ENCODE measurements at places on chromosomes 2 and 18.

GRCh38 chr18:55421615-55422419, 166.2 kb downstream of the TCF4 start:
- no peak for DNase-seq

DNA sequence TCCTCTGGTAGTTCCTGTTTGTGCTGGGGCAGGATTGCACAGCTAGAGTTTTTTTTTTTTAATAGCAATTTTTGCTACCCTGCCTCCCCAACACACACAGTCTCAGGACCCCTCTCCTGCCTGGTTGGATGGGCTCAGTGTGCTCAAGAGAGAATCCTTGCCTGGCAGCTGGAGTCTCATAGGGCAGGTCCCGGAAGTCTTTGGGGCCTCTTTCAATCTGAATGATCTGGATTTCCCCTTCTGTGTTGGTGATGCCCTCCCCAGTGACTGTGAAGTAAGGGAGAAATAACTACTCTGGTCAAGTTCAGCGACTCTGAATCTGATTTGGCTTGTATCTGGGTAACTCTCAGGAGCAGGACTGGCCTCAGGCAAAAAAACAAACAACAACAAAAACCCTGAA, 220.6 kb upstream of the LRRTM1 start:
- DNase-seq: no peak

GRCh38 chr2:120463527-120463926, 117.6 kb downstream of the INHBB start:
- DNase-seq: no peak

DNA sequence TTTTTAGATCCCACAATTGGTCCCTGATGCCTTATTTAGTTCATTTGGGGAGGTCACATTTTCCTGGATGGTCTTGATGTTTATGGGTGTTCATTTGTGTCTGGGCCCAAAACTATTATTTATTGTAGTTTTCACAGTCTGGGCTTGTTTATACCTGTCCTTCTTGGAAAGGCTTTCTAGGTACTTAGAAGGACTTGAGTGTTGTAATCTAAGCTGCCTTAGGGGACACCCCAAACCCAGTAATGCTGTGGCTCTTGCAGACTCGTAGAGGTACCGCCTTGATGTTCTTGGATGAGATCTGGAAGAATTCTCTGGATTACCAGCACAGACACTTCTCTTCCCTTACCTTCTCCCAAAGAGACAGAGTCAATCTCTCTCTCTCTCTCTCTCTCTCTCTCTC, 25.0 kb upstream of the ITSN2 start:
- DNase-seq: no peak

DNA sequence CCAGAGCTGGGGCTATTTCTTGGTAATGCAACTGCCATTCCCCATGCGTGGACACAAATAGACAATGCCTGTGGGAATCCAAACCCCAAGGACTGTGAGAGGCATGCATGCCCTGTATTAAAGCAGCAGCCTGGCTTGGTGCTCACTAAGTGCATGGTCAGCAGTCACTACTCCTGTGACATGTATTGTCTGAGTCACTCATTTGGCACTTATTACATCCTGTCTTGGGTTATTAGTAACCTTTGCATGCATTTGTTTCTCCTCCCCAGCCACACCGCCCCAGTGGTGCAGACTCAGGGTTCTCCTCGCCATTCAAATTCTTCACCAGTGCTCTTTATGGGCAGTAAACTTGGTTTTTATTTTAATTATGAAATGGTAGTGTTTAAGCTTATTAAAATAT, 30.2 kb downstream of the PRKCE start:
- DNase-seq: peak; percentile 5

GRCh38 chr18:62566199-62566598, 43.4 kb downstream of the ZCCHC2 start:
- DNase-seq: peak; percentile 24

- no peak for DNase-seq
Measured at GRCh38 chr2:15271941-15272542, 289.1 kb downstream of the NBAS start.

- no peak for DNase-seq
Measured at GRCh38 chr18:47412924-47413323, 161.5 kb upstream of the SKOR2 start.

GRCh38 chr2:27962006-27962405, 71.5 kb downstream of the BABAM2 start:
- no peak for DNase-seq

DNA sequence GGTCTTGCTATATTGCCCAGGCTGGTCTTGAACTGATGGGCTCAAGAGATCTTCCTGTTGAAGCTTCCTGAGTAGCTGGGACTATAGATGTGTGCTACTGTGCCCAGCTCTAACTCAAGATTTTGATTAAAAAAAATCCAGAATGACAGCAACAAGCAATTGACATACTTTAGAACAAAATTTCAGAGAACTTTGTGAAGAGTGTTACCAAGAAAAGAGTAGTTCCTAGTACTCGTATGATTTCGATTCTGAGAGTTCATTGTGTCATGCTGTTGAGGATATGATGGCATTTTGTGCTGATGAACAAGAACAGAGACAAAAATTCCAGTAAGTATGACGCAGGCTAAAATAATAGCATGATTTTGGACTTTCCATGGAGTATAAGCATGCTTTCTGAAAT, 90.2 kb upstream of the TWSG1 start:
- DNase-seq: no peak

GRCh38 chr2:53018825-53019425, 748.7 kb upstream of the CHAC2 start:
- DNase-seq: no peak

DNA sequence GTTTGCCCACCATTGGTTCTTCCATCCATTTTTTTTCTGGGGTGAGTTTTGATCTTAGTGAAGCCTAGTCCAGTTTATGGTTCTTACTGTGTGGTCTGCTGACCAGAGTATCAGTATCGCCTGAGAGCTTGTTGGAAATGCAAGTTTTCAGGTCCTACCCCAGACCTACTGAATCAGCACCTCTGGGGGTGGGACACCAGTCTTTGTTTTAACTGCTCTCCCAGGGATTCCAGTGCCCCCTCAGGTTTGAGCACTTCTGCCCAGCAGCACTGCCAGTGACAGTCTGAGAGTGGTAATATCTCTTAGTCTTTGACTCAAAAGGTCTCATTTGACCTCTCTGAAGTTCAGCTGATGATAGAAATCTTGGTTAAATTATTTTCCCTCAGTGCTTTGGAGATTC, 269.3 kb downstream of the ALPK2 start:
- DNase-seq: no peak

DNA sequence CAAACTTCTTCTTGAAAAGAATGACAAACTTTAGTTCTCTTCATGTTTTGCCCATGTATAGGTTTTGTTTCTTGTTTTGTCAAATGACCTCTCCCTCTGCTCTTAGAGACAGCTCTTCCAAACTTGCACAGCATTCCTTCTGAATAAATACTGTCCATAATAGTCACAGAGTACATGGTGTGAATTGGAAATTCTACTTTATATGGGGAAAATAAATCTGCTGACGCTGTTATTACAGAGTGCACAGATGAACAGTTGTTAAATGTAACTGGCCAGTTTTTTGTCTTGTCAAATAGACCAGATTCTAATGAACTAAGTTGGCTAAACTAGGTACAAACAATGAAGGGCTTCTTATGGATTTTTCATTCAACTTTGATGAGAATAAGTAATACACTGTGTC, 115.8 kb upstream of the DTNA start:
- no peak for DNase-seq

DNA sequence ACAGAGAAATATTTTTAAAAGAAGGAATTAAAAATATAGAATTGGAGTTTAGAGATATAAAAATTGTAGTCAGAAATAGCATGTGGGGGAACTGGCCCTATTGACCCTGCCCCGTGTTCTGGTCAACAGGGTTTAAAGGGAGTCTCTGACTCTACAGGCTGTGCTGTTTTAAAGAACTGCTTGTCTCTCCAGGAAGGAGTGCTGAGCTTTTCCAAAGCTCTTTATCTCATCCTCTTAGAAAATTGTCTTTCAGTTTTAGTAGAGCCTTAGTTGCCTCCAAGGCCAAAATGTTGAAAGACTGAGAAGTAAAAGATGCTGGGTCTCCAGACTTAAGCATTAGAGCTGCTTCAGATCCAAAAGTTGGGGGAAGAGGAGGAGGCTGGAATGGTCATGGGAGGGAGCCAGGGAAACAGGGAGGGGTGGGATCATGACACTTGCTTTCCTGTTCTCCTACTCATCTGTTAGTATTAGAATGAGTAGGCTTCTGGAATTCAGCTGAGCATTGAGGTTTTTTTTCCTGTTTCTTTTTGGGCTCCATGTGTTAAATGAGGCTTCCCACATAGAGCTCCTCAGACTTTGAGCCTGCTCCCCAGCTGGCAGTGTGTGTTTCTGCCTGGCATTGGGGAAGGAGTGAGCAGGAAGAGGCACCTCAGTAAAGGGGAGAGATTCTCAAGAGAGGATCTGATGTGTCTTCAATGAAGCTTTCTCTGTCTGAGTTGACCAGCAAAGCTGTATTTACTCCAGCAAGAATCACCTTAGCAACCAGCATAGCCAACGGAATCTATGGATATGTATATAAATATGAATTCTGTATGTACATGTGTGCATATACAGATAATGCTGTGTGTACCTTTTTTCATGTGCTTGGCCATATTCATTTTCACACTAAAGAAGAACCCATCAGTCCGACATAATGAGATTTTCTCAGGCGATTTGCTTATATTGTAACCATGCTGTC, 186.8 kb upstream of the FBXO11 start:
- no peak for DNase-seq

DNA sequence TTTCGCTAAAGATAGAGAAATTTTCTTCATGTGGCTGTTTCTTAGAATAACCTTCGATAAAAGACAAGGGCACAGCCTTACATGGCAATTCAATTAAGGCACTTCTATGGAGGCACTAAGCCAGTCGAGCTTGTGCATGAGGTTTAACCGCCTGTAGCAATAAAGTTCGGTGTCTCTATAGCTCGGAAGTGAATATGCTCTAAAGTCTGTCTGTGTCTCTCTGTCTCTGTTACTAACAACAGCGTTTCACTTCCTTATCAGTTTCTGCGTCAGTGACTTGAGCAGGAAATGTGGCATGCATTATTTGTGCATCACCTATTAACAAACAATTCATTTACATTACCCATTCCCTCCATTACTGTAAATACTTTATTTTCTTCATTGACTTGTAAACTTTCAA, 365.1 kb upstream of the NETO1 start:
- no peak for DNase-seq

- DNase-seq: no peak
Measured at GRCh38 chr2:12032398-12032797, 286.0 kb downstream of the LPIN1 start.

- DNase-seq: no peak
Measured at GRCh38 chr2:133790711-133791110, 222.4 kb upstream of the NCKAP5 start.

DNA sequence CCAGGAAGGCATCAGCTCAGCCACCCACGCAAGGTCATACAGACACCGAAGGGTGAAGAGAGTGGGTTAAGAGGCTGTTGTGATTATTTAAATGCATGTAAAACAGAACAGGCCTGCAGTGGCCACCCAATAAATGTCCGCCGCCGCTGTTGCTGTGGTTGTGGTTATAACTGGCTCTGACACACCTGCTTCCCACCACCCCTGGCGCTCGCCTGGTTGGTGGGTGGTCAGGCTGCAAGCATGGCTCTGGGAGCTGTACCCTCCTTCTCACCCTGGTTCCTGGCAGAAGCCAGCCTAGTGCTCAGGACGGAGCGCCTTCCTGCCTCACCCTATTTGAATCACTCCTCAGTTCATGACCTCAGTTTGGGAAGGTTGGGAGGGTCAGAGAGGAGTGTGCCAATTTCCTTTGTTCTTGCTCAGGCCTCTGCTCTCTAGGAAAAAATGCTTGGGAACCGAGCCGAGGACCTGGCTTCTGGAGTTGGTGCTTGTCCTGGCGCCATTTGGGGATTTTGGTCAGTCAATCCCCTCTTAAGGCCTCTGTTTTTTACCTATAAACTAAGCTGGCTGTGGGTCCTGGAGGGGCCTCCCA, 5.3 kb upstream of the CRYBA2 start:
- no peak for DNase-seq

DNA sequence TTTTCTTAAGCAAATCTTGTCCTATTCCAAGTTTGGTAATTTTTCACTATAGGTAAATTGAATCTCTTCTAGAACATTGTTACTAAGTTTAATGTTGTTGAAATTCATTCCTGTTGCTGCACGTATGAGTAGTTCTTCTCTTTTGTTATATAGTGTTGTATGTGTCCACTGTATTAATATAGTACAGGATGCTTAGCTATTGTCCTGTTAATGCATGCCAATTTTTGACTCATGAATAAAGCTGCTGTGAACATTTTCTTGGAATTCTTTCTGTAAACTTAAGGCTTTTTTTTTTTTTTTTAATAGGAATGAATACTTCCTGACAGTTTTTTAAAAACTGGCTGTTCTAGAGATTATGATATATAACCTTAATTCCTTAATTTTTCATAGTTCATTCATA, 326.9 kb downstream of the SLC4A3 start:
- DNase-seq: no peak

DNA sequence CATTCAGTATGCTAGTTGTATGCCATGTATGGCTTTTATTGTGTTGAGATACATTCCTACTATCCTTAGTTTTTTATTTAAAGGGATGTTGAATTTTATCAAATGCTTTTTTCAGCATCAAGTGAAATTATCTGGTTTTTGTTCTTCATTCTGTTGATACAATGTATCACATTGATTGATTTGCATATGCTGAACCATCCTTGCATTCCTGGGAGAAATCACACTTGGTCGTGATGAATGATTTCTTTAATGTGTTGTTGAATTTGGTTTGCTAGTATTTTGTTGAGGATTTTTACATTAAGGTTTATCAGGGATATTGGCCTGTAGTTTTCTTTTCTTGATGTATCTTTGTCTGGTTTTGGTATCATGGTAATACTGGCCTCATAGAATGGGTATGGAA, 49.7 kb downstream of the CD28 start:
- DNase-seq: no peak

DNA sequence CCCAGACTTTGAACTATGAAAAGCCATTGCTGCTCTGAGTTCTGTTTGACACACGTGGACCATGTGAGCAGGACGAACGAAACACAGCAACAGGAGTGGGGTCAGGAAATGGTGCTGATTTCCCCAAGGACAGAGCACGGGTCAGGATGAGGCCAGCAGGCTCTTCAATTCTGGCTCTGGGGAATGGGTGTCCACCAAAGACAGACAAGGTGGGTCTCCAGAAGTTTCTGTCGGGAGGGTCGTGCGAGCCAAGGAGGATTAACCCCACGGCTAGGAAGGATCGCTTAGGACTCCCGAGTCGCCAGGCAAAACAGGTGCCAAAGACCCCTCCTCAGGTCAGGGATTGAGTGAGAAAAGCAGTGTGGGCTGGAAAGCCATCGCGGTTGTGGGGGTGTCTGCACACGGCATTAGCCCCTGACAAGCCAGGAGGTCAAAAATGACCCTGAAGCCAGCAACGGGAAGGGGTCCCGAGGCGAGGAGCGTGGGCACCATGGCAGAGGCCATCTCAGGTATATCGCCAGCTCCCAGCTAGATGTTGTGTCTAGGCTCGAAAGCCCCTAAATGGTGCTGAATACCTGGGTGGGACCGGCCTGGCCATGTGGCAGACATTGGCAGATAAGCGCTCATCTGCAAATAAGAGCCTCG, 213.9 kb upstream of the SALL3 start:
- no peak for DNase-seq

GRCh38 chr2:122019724-122020123, 264.3 kb downstream of the TSN start:
- no peak for DNase-seq
